Activated T-cell treated with anti-CD3 and anti-CD28 coated beads, Interleukin-2, amount 50 U/mL, for 1 hour (primary cell): ENCODE measurements at places on chromosomes 1 and 21.

DNA sequence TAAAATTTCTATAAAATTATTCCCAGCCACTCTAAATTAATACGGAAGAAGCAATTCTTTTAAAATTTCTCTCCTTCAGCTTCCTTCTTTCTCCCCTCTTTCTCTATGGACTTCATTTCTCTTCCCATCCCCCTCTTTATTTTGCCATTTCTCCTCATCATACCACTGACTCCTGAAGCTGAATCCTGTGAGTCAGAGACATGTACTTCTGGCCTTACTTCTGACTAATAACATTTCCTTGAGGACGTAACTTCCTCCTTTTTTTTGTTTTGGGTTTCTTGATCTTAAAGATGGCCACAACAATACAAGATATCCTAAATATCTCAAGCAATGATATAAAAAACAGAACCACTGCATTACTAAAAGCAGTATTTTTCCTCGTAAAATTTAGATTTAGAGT is 63.6 kb upstream of the DENND1B start:
- DNase-seq = no peak

- no peak for DNase-seq
Observed at GRCh38 chr1:29398431-29398830, 162.1 kb downstream of the PTPRU start.

DNA sequence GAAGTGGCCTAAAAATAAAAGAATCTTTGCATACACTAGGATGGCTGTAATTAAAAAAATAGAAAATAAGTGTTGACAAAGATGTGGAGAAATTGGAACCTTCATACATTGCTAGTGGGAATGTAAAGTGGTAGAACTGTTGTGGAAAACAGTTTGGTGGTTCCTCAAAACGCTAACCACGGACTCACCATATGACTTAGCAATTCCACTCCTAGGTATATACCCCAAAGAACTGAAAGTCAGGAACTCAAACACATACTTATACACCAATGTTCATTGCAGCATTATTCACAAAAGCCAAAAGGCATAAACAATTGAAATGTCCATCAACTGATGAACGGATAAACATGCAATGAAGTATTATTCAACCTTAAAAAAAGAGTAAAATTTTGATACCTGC is 10.8 kb upstream of the HMGCL start:
- DNase-seq = no peak

DNA sequence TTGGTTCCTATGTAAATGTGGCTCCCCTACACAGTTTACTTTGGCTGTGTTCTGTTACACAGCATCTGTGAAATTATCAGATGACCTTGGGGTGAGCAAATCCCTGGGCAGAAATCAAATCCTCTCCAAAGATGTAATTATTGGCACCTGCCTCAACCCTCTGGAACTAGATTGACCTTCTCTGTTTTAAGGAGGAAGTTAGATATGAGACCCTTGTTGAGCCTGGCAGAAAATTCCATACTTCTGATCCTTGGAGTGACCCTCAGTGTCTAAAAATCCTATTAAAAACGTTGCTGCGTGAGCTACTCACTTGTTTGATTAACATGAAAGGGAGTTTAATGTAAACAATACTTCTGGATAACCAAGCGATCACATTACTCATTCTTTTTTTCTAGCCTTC is 122.0 kb downstream of the CLIC6 start:
- no peak for DNase-seq

GRCh38 chr1:29240986-29241385 is 4.7 kb downstream of the PTPRU start:
- DNase-seq = no peak

GRCh38 chr1:19484798-19485361 is 459 bp downstream of the CAPZB start:
- DNase-seq = no peak

- DNase-seq = no peak
Observed at GRCh38 chr1:224668984-224669383, 52.9 kb downstream of the CNIH3 start.

DNA sequence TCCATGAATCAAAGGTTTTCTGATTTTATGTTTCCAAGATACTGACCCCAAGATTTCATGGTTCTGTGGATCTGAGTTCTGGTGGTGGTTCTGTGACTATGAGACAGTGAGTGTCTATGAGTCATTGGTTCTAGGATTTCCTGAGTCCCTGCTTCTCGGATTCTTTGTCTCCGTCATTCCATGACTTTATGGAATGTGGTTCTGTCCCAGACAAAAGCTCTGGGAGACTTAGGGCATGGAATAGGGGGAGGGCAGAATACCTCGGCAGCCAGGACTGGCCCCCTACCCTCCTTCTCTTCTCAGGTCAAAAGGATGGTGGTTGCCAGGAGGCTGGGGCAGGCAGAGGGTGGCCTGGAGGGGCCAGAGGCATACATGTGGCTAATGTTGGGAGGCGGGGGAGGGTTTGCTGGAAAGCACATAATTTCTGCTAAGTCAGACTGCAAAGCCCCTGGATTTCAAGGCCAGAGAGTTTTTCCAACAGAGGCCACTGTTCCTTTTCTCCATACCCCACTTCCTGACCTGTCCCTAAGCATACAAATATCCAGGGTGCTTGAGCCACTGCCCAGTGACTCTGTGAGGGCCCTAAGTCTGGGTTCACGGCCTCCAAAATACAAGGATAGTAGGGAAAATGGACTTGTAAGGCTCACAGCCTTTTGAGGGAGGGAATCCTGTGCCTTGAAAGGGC is 17.2 kb downstream of the CDCP2 start:
- no peak for DNase-seq

DNA sequence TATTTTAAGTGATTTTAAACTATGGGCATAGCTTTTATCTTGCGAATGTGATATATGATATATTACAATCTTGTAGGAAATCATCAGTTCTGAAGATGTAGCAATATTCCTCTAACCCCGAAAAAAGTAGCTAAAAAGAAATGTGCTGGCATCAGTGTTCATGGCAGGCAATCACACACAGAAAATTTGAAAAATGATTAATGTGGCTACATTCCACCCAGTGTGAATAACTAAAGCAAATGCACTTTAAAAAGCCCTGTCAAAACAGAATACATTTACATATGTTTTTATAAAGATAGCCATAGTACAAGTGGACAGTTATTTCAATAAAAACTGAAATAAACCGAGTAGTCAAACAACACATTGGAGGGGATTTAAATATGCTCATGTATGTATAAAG is 260.2 kb downstream of the HHAT start:
- DNase-seq = no peak

- no peak for DNase-seq
Observed at GRCh38 chr1:92306020-92306419, 7.2 kb downstream of the RPAP2 start.

- no peak for DNase-seq
Observed at GRCh38 chr1:186670297-186671135, 9.7 kb downstream of the PTGS2 start.

- DNase-seq = no peak
Observed at GRCh38 chr1:72280711-72281110, 1.6 kb downstream of the NEGR1 start.

GRCh38 chr1:65141394-65141793 is 6.6 kb upstream of the AK4 start:
- no peak for DNase-seq

- no peak for DNase-seq
Observed at GRCh38 chr1:156509424-156510034, 9.0 kb upstream of the MEF2D start.

- no peak for DNase-seq
Observed at GRCh38 chr1:18009478-18009961, 98.1 kb upstream of the IGSF21 start.
